Stimulated activated CD8-positive, alpha-beta memory T cell treated with anti-CD3 and anti-CD28 coated beads, Interleukin-15, amount 100 ng/mL, for 4 hours (primary cell): ENCODE measurements at places on chromosomes 16 and 17.

DNA sequence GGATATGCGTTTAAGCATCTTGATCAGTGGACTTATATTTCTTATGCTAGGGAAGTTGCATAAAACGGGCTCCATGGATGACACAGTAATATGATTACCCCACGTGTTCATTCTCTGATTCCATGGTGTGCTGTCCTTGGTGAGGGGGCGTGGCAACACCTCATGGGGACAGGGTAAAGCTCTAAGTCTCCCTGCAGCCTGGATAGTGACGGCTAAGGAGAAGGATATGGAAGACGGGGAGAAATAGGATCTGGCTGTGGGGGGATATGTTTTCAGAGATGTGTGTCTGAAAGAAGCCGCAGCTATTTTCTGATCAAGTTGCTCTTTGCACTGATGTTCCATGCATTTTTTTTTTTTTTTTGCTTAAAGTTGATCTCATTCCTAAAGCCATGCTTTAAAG, 84.3 kb downstream of the MARCHF10 start:
- no peak for DNase-seq

DNA sequence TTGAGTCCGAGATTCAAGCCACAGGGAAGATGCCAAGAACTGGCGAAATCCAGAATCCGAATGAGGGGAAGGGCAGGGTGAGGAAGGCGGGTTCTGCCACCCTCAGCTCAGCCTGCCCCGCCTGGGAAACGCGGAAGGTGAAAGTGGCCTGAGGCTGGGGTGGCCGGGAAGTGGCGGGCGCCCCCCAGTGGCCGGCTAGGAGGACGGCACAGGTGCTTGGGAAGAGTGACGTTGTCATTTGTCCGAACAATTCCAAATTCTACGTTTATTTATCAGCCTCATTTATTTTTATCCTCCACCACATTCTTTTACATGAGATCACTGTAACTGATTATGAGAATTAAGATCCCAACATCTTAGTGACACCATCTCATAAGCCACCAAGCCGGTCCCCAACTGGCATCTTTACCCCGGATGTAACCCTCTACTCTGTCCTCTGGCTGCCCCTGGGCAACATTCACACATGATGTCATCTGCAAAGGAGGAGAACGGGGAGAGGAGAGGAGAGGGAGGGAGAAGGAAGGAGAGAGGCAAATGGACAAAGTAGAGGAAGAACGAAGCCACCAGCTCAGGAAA, 21.3 kb downstream of the SRCIN1 start:
- DNase-seq = no peak

- no peak for DNase-seq
These were observed 16.5 kb upstream of the SNN start for GRCh38 chr16:11651796-11652195.

- DNase-seq = no peak
These were observed 90.1 kb downstream of the MRC2 start for GRCh38 chr17:62717589-62717855.

DNA sequence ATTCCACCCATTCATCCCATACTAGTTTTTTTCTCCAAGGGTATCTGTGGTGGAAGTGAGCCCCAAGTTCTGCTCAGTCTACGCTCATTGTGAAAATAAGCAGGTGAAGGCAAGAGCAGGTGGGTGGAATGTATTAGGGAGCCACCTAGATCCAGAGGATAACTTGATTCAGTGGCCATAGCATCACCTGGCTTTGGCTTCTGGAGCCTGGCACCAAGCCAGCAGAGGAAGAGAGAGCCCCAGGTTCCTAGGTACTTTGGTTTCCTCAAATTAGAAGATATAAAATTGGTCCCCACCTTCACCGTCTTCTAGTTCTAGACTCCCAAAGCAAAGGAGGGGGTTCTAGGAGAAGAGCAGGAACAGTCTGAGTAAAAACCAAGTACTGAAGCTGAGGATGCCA, 4.1 kb downstream of the FXR2 start:
- no peak for DNase-seq

DNA sequence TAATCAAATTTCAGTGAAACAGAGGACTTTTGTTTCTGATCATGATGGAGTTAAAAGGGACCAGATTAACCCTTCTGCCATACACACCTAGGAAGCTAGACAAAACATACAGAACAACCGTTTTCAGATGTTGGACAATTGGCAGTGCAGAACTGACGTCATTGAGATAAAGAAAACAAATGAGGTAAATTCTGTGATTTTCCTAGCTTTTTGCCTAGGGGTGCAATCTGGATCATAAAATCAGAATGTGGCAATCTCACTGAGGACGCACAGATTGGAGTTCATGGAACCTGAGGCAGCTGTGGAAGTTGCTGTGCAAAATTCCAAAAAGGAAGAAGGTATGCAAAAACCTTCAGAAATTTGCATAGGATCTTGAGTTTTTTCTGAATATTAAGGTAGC, 15.0 kb upstream of the USP32 start:
- DNase-seq = no peak

DNA sequence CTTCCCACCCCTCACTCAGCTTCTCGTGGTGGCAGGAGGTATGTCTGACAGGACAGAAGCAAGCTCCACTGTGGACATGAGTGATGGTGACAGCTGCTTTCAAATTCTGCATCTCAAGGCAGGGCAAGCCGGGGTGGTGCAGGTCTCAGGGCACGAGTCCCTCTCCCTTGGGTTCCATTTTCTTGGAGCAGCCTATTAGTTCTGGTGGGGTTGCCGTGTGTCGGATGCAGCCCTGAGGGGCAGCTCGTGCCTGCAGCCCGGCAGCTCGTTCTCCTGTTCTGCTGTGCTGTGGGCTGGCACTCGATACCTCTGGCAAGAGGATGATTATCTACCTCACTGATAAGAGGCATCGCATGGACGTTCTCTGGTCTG, 16.5 kb upstream of the CLEC18C start:
- no peak for DNase-seq

DNA sequence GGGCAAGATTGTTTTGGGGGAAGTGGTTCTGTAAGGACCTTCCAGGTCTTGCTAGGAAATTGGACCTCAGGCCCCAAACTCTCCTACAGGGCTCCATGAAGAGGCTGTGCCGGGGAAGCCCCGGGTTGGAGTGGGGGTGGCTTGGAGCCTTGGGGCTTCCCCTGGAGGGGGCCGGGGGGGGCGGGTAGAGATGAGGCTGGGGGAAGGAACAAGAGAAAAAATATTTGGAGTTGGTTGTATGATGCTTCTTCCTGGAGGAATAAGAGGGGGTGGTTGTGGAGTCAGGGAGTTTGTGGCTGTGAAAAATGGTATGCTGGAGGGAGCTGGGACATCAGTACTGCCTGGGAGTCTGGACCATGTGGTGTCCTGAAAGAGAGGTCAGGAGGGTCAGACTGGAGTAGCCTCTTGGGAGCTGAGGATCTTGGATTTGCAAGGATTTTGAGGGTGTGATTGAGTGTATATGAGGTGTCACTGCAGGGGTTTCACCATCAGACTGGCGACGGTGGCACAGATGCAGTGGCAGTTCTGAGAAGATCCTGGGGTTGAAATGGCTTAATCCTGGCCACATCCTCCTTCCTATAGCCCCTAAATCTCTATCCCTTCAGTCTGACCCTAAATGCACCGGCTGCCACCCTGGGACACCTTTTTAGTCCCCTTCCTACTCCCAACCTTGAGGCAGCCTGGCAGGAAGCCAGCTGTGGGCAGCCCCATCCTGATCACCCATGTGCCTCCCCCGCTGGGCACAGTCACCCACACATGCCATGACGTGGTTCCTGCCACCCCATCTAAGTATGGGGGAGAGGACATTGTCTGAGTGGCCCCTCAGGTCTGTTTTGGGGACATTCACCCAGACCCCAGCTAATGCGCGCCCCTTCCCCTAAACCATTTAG, 10.9 kb downstream of the RARA start:
- DNase-seq = peak; percentile 65

GRCh38 chr17:48113201-48113676, 5.7 kb downstream of the SNX11 start:
- no peak for DNase-seq

DNA sequence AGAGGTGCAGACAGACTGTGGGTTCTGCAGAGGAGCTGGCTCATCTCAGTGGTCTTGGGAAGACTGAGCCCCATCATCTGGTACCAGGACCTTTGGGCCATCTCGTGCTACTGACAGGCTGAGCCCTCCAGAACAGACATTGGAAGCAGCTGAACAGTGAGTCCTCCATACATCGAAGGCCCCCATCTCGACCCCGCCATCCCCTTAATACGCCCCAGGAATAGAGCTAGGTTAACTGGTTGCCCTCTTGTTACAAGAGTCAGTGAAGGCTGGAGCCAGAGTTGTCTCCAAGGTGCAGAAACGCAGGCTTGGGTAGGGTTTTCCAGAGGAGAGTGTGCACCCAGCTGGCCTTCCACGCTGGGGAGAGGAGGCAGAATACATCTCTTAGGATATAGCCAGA, 76.0 kb downstream of the N4BP1 start:
- no peak for DNase-seq

DNA sequence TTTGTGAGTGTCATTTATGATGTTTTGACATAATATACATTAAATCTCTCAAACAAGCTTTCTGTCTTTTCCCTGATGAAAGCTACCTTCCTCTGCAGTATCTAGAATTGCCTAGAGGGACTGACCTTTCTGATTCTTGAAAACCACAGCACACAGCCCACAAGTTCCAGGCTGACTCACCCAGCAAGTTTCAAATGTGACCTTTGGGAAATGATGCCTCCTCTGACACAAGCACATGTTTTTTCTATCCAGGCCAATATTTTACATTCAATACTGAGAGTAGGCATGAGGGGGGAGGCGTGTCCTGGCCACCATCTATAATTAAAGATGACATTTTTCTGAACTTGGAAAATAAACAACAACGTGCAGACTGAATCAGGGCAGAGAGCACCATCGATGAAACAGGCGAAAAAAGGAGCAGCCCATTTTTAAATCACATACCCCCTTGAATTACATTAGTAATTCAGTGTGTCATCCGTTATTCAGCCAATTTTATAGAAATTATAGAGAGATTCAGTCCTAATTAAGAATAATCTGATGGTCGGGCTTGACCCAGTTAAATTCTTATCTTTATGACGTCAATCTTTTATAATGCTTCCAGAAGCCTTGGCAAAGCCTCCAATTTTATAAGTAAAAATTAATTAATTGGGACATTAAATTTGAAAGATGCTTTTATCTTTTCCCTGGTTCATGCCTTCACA, 292.6 kb upstream of the CDH11 start:
- DNase-seq = no peak

DNA sequence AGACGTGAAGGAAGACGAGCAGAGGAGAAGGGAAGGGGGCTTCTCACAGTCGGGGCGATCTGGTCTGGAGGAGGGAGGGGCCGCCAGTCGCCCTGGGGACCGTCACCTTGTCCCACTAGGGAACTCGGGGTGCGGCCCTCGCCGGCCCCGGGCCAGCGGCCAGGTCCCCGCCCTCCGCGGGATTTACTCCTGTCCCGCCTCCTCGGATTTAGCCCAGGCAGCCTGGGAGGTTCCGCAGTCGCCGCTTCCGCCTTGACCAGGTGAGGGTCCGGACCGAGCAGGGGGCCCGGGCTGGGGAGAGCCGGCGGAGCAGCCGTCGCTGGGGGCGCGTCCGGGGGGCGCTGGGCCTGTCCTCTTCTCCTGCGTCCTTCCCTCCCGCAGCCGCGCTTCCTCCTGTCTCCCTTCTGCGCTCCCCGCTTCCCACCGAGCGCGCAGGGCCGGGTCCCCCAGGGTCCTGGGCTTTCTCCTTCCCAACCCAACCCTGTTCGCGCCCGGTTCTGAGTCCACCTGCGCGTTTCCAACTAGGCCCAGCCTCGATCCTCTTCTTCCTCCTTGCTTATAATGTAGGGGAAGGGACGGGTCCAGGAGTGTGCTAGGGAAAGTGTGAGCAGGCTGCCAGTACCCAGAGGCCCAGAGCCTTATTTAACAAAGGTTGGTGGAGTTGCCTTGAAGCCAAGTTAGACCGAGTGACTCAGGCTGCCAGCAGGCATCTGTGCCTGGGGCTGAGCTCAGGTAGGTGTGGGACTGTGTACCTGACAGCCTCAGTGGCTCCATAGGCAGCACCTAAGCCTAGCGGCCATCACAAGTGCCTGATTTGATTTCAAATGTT, at the start of gene TNK1:
Gene TNK1 (plus strand): TSS at position 235 of the 829 bp plus-strand sequence. CDS start 1,838 bp downstream, outside the sequence.
- DNase-seq = no peak

DNA sequence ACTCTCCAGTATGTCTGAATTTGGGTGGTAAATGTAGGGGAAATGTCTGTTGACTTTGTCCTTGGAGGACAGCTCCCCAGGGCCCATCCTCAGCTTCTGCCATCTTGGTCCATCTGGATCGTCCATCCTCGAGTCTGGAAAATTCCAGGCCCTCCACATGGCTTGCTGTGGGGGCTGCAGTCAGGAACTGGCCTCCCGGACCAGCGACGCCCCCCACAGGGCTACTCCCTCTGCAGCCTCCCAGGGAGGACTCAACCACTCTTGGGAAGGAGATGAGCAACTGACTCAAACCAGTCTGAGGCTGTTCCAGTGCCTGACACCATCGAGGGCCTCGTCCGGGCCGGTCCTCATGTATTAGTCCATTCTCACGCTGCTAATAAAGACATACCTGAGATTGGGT, 5.5 kb upstream of the ZG16B start:
- no peak for DNase-seq

DNA sequence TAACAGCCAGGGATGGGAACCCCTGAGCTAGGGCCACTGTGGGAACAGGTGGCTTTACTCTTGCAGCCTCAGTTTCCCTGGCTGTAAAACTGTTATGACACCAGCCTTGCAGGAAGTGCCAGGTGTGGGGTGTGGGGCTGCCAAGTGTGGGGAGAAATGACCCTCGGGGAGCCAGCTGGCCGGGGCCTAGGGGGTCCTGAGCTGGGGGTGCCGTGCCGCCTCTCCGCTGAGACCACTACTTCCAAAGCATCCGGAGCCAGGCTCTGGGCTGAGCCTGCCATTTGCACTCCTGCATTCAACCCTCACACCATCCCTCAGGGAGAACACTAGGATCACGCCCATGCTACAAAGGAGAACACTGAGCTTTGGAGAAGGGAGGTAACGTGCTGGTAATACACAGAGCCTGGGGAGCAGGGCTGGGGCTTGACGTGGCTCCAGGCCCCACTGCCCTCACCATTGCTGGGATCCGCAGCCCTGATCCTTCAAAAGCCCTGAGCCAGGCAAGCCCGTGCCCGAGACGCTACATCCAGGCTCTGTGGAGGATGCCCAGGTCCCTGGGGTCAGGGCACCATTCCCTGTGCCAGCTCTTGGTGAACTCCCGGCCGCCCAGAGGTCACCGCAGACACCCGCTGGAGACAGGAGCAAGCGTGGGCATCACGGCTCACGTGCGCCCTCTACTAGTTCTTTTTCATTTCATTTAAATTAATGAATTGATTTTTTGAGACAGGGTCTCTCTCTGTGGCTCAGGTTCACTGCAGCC, 28.8 kb upstream of the GINS2 start:
- peak; percentile 15 for DNase-seq

DNA sequence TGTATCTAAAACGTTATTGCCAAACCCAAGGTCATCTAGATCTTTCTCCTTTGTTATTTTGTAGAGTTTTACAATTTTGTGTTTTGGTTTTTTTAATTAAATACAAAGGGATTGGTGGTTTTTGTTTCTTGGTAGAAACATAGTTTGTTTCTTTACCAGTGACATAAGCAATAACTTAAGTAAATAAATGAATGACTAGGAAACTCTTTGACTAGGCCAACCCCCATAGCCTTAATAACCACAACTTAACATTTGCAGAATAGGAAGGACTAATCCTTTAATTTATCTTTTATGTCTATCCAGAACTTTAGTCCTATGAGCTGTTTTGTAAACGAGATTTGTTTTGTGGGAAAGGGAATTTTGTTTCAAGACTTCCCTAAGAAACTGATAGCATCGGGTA, 162.5 kb downstream of the PRKCA start:
- no peak for DNase-seq
